HT-29 (cell line): ENCODE measurements at places on chromosomes 4 and X. TPM values are rescaled to one million over a fixed set of nuclear protein-coding genes. Genes with fewer than 3 reads are reported as not detected.

GRCh38 chr4:153788051-153788412, 851 bp downstream of the SFRP2 start:
- DNase-seq, result no peak

DNA sequence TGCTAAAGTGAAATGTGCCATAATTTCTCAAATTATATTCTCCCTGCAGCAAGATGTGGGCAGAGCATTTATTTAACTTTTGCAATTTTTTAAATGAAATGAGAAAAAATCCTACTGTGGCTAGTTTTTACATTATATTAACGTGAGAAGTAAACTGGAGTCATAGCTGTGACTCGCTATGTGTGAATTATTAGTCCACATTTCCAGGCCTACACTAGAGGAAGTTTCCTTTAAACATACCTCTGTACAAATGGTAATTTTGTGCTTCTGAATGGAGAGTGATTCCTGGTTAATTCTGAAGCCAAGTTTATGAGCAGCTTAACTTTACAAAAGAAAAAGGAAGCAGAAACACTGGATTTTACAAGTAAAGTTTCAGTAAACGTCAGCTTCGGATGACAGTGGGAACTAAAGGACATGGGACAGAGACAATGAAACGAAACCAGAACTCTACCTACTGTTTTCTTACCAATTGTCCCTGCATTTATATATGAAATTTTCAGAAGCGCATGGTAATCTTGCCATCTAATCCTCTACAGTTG, 72.4 kb downstream of the FBXO8 start:
- no peak for DNase-seq

DNA sequence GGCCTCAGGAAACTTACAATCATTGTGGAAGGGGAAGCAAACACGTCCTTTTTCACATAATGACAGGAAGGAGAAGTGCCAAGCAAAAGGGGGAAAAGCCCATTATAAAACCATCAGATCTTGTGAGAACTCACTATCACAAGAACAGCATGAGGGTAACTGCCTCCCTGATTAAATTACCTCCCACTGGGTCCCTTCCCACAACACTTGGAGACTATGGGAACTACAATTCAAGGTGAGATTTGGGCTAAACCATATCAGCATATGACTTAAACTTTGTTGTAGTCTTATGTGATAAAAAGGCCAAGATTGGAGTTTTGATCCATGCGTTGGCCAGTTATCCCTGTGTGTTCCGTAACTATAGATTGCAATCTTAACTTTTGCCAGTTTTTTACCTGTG, 68.3 kb downstream of the C4orf33 start:
- DNase-seq, result no peak

DNA sequence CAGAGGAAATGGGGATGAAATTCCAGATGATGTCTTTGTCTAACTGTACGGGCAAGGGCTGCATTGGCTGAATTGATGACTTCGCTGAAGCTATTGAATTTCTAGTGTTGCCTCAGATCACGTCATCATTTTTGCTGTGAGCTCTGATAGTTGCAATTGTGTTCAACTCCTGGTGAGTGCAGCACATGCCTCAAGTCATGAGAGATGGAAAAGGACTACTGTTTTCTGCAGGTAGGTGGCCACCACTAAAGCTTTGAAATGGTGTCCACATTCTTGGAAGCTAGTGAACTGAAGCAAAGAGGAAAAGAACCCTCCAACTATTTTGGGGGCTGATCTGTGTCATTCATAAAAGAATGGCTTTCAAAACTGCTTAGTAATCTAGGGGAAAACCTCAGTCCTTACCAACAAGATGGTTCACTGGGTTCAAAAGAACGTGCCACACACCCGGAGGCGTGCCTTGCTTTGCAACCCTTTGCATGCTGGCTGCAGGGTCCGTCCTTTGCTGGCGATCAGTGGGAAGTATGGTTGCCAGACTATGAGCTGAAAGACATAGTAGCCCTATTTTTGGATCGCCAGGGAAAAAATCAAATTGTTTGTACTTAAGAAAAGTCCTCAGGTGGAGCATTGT, 88.1 kb upstream of the STOX2 start:
- DNase-seq, result no peak

DNA sequence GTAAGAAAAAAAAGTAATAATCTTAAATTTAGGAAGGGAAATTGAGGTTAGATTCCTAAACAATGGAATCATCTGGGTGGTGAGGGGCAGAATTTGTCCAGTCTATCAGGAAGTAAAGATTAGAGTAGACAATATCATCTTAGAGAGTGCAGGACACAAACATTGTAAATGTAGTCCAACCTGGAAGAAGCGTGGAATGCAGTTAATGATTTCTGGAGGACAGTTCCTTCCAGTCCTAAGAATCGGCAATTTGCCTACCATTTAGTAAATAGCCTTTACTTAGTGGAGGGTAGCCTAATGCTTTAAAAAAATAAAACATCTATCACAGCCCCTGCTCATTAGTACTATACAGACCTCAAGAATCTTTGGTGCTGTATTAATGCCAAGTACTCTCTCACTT, 147.5 kb upstream of the TTC29 start:
- no peak for DNase-seq

DNA sequence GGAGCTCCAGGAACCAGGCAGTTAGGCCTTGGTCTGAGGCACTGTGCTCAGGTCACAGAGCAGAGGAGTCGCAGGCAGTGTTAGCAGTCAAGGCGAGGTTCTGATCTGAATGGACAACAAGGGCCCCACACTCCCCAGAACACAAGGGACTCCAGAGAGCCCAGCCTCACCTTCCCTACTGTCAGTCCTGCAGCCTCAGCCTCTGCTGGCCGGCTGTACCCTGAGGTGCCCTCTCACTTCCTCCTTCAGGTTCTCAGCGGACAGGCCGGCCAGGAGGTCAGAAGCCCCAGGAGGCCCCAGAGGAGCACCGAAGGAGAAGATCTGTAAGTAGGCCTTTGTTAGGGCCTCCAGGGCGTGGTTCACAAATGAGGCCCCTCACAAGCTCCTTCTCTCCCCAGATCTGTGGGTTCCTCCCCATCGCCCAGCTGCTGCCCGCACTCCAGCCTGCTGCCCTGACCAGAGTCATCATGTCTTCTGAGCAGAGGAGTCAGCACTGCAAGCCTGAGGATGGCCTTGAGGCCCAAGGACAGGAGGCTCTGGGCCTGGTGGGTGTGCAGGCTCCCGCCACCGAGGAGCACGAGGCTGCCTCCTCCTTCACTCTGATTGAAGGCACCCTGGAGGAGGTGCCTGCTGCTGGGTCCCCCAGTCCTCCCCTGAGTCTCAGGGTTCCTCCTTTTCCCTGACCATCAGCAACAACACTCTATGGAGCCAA, 26.2 kb downstream of the MAGEA9 start:
- DNase-seq, result no peak

Gene COX7B2
- total RNA-seq, result not detected in 2 replicates

GRCh38 chrX:155745792-155746191, 133.0 kb upstream of the TMLHE start:
- peak; percentile 95 for DNase-seq

GRCh38 chr4:40672528-40673522, 43.2 kb upstream of the RBM47 start:
- peak; percentile 69 for DNase-seq

DNA sequence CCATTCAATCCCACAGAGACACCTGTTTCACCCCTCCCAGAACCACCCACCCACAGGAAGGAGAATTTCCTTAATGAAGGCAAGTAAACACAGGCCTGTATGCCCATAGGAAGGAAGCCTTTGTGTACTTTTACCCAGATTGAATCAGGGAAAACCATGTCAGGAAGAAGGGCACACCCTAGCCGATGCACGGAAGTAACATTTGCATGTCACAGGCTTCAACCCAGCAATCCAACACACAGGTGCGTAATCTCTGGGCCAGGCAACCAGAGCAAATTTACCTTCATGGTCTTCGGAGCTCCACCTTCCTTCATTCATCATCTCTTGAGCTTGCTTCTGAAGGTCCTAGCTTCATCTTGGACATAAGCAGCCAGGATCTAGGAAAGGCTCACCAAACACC, 206.3 kb downstream of the SHROOM3 start:
- DNase-seq, result no peak
